Motor neuron (in vitro differentiated cells): ENCODE measurements at places on chromosomes 3 and 15. TPM values are rescaled to one million over a fixed set of nuclear protein-coding genes. Genes with fewer than 3 reads are reported as not detected.

DNA sequence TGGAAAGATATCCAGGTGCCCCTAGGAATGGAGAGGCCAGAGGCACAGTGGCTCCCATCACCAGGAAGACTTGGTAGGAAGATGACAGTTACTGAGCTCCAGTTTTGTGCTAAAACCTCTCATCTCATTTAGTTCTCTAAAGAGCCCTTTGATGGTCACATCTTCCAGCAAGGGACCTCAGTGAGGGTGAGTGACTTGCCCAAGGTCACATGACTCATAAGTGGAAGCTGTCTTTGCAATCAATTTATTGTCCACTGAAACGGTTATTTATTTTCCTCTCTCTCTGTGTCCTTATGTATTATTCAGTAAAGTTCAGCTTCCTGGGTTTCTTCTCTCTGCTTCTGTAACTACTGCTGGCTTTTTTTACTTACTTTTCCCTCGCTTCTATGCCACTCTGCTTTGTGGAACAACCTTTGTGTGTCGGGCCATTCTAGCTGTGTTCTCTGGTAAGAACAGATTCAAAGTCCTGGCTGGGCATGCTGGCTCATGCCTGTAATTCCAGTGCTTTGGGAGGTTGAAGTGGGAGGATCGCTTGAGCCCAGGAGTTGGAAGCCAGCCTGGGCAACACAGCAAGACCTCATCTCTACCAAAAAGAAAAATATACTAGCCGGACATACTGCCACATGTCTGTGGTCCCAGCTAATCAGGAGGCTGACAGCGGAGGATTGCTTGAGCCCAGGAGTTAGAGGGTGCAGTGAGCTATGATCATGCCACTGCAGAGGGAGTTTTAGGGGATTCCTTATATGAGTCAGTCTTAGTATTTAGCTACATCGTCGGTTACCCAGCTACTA, 55.9 kb downstream of the PDIA5 start:
- no peak for ATAC-seq

DNA sequence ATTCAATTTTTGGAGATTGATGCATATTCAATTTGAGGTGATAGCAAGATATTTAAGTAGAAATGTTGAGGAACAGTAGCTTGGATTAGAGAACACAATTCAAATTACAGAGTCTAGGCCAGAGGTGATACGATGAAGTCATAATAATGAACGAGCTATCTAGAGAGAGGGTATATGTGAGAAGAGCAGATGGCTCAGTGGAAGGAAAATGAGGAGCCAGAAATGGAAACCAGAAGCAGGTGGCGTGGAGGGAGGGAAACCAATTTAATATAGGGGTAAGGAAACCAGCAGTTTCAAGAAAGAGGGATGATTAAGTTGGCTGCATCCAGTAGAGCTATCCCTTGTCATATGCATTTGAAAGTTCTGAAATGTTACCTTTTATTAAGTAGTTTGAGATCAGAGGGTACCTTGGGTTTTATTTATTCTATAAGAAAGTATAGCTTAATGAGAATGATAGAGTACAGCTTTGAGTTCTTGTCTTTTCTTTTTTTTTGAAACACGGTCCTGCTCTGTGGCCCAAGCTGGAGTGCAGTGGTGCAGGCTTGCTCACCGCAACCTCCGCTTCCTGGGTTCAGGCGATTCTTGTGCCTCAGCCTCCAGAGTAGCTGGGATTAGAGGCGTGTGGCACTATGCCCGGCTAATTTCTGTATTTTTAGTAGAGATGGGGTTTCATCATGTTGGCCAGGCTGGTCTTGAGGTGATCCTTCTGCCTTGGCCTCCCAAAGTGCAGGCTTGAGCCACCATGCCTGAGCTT, 22.1 kb downstream of the NCK1 start:
- no peak for ATAC-seq

DNA sequence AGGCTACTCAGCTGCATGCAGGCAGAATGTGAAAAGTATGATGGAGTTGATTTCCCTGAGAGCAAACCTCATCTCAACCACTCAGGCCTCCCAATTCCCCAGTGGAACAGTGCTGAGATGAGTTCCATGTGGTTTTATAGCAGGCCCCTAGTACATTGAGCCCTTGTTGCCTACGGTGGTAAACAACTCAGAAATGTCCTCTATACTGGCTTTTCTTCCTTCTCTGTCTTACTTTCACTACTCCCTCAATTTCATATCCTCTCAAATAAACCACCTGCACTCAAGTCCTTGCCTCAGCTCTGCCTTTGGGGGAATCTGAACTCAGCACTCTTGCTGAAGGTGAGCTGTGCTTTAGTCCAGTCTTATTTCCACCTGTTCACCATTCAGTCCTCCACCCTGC, 399.9 kb downstream of the PDCD6IP start:
- ATAC-seq: no peak

The LRRC57 gene
- 15.3 and 16.0 TPM in 2 replicates for total RNA-seq

The RARB gene
- total RNA-seq: 62.4 and 72.4 TPM in 2 replicates

The CHAC1 gene
- total RNA-seq: 51.7 and 56.1 TPM in 2 replicates

DNA sequence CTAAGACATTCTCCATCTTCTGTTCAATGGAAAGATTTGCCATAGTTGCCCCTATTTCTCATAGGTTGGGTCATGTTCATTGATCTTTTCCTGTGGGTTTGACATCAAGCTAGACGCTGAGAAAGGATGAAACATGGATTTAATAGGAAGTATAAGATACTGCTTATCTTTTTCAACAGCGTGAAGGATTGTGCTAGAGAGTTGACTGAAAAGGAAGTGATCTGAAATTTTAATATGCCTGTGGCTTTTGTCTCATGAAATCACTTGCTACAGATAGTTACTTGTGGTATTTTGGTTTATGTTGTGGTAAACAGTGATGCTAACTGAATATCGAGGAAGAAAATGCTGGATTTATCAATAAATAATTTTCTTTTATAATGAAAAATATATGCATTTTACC, 442.9 kb downstream of the EDEM1 start:
- no peak for ATAC-seq

The PLA2G4D gene
- total RNA-seq: not detected in 2 replicates

The ABHD17C gene
- total RNA-seq: 10.1 and 10.2 TPM in 2 replicates

DNA sequence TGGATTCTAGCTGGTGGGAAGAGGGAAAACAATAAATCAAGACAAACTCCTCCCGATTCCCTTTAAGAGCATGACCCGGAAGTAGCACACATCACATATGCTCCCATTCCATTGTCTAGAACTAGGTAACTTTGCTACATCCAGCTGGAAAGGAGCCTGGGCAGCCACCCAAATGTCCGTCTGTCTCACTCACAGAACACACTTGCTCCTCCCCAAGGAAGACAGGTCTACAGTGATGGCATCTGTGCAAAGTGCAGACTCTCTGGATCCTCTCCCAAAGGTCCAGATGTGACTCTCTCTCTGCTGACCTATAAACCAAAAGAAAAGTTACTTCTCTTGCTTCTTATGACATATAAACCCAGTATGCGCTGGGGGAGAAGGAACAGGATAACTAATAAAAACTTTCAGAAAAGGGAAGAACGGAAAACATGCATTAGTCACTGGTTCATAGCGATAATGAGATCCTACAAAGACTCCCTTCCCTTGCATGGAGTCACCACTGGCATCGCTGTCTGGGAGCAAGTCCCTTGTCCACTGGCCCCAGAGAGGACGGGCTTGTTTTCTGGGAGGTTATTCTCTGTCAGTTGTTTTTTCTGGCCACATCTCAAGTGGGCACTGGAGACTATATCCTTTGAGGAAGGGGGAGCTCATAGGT, 29.8 kb upstream of the EPHB3 start:
- no peak for ATAC-seq

- ATAC-seq: no peak
Measured at GRCh38 chr3:159859424-159859823, 129.2 kb upstream of the IL12A start.

The HRG gene
- 0.13 TPM in 1 of 2 replicates, not detected in the other for total RNA-seq

GRCh38 chr3:158085931-158086330, 20.3 kb downstream of the SHOX2 start:
- ATAC-seq: no peak

The SPSB4 gene
- total RNA-seq: 23.8 and 24.1 TPM in 2 replicates

DNA sequence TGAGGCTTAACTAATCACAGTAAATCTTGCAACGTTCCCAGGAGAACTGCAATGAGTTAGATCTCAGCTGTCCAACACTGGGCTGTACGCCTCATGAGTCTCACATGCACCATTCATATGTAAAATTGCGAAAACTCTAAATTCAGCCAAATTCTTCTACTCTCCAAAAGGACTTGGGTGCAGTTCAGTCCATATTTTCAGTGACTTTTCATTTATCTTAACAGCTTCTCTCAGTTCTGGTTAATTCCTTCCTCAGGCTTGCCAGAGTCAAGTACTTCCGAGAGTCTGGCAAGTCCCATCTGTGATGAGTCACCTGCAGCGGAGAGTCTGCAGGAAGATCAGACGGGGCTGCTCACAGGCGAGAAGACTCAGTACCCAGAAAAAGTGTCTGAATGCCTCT, 11.5 kb downstream of the CCDC80 start:
- ATAC-seq: peak; percentile 80

The SNTN gene
- total RNA-seq: 0.19 TPM in 1 of 2 replicates, not detected in the other

The SLITRK3 gene
- 3.2 and 5.4 TPM in 2 replicates for total RNA-seq

DNA sequence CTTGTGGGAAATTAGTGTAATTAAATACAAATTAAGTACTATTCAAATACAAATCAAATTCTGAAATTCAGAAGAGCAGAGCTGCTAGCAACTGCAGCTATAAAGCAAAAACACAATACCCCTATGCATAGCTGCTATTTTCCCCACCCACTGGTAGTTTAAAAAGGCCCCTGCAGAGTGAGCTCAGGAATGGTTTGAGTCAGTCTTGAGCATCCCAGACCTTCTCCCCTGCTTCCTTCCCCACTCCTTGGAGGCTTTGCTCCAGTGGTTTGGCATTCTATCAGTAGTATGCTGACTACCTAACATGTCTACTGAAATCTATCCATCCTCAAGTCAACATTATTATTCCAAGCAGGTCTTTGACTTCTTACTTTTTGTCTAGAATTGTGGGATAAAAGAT, 53.0 kb downstream of the EFHB start:
- ATAC-seq: no peak

The GAP43 gene
- 441 and 813 TPM in 2 replicates for total RNA-seq

DNA sequence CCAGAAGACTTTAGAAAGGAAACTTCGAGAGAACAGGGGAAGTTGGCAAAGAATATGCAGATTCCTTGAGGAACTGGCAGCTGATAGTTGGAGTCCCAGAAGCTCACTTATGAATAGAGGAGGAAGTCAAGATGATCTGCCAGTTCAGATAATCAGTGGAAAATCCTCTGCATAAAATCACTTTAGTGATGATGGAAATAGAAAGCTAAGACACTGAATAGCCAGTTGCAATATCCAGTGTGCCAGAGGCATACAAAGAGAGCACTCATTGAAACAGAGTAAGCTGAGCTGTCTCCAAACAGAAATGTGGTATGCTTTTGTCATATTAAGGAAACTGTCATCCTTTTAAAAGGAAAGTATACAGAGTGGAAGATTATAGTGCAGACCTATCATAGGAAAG, 1207.6 kb downstream of the OTOL1 start:
- ATAC-seq: no peak

- no peak for ATAC-seq
Measured at GRCh38 chr3:106386050-106386449, 517.2 kb upstream of the CBLB start.

- ATAC-seq: peak; percentile 68
Measured at GRCh38 chr3:172140499-172141391, 101.4 kb downstream of the FNDC3B start.

GRCh38 chr3:8486434-8486833, 15.2 kb upstream of the LMCD1 start:
- ATAC-seq: no peak

The GPR149 gene
- 0.81 and 1.1 TPM in 2 replicates for total RNA-seq

The HCN4 gene
- 4.4 and 4.6 TPM in 2 replicates for total RNA-seq

DNA sequence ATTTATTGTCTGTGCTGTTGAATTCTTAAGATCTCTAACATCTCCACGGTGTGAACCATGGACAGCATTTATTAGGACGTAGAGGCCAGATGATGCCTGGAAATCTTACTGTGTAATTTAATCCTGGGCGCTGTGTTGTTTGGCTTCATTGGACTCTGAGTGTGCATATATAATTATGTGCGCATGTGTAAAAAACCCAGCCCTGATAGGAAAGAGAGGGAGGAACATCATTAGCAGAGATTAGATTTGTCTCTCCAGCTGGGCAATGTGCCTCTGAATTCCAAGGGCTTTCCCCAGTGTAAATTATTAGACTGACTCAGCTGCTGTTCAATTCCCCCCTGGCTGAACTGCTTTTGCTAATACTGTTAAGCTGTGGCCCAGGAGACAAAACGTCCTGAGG, 39.6 kb downstream of the MAP3K13 start:
- peak; percentile 68 for ATAC-seq

The KCNAB1 gene
- total RNA-seq: 2.0 and 2.7 TPM in 2 replicates

The KLHL6 gene
- 0.07 TPM in 2 replicates for total RNA-seq

The ACVR2B gene
- total RNA-seq: 5.1 and 9.0 TPM in 2 replicates

DNA sequence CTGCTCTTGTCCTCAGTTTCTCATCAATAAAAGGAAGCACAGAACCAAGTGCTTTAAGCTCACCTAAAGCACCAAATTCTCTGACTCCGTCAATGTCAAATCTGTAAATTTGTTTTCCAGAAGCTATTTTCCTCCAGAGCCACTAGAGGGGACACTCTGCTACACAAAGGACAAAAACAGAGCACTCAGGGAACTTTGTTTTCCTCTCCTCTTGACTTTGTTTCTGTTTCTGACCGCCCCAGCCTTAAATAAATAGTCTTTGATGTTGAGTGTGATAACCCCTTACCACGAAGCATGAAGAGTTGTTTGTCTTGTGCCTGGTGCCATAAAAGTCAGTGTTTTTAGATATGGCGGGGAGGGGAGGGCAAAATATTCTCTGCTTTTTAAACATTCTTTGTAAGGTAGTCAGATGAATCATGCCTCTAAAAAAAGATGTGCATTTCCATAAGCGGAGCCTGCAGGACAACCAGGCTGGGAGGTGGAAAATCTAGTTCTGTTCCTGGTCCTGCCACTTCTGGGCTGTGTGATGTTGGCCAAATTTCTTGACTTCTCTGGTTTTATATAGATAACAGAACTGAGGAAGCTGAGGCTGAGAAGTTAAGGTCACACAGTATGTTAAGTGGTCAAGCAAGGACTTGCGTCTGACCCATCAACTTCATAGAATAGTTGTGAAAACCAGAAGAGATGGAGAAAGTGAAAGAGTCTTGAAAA, 7.3 kb upstream of the ZBTB38 start:
- peak; percentile 40 for ATAC-seq

DNA sequence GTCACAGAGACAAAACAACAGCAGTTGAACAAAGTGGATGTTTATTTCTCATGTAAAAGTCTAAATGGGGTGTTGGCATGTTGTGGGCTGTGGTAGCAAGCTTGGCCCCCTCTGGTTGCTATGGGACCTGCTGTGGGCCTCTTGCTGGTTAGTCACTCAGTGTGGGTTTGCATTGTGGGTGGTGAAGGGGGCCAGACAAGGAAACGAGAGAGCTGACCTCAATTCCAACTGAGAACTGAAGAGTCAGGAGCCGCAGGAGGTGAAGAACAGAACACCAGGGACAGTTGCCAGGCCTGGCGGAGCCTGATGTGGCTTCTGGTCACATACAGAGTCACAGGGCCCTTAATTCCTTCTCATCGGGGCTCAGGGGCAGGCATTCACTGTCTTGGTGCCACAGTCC, 1.9 kb upstream of the ADPGK start:
- no peak for ATAC-seq

- no peak for ATAC-seq
Measured at GRCh38 chr3:178507507-178508442, 28.5 kb upstream of the KCNMB2 start.

GRCh38 chr15:75170711-75171341, 30.9 kb upstream of the C15orf39 start:
- ATAC-seq: no peak
